ENCODE measurements at places on chromosomes 3 and 15.

- no peak for DNase-seq
Measured at GRCh38 chr3:114436182-114436581, 142.4 kb downstream of the TIGIT start.

GRCh38 chr3:71225002-71225684, 358.4 kb downstream of the FOXP1 start:
- no peak for DNase-seq

GRCh38 chr3:13294442-13295351, 125.4 kb downstream of the NUP210 start:
- no peak for DNase-seq

DNA sequence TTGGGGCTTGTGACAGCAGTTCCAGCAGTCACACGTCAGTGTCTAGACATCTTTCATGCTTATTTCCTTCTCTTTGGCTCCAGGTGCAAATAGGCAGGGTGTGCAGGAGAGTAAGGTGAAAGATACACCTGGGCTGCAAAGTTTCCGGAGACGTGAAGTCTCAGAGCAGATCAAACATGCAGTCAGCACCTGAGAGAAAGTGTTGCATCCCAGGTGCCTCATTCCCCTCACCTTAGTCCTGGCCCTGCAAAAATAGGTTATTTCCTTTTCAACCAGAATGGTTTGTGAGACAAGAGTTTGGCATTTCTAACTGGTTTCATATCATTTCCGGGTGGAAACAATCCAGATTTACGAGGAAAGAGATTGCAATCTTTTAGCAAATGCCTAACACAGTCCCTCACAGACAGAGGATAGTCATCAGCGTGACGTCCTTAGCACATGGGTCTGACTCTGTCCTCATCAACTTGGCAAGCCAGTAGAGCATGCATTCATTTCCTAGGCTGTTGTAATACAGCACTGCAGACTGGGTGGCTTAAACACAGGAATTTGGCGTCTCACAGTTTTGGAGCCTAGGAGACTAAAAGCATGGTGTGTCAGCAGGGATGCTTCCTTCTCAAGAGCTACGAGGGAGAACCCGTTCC, 58.2 kb upstream of the ARRDC4 start:
- no peak for DNase-seq

DNA sequence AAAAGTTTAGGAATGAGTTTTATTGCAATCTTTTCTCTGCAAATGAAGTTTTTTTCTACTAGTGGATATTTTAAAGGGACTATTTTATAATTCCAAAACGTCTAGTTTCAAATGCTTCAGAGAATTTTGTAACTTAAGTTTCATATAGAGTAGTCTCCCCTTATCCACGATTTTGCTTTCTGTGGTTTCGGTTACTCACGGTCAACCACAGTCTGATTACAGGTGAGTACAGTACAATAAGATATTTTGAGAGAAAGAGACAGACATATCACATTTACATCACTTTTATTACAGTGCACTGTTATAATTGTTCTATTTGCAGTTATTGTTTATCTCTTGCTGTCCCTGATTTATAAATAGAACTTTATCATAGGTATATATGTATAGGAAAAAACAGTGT, 7.4 kb upstream of the EOGT start:
- no peak for DNase-seq

GRCh38 chr3:191743283-191743682, 282.3 kb downstream of the PYDC2 start:
- DNase-seq: no peak

- no peak for DNase-seq
Measured at GRCh38 chr3:149941186-149941585, 29.5 kb downstream of the PFN2 start.

DNA sequence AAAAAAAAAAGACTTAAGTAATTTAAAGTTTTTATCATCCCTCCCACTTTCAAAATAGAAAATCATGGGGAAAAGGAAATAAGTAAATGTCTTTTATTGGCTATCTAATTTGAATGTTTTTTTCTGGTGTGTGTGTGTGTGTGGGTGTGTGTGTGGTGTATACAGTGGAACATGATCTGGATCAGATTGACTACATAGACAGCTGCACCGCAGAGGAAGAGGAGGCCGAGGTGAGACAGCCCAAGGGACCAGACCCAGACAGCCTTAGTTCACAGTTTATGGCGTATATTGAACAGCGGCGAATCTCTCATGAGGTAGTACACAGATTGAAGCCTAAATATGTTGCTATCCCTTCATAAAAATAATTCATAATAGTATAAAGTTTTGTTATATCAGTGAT, 44.5 kb downstream of the LRCH3 start:
- DNase-seq: no peak

DNA sequence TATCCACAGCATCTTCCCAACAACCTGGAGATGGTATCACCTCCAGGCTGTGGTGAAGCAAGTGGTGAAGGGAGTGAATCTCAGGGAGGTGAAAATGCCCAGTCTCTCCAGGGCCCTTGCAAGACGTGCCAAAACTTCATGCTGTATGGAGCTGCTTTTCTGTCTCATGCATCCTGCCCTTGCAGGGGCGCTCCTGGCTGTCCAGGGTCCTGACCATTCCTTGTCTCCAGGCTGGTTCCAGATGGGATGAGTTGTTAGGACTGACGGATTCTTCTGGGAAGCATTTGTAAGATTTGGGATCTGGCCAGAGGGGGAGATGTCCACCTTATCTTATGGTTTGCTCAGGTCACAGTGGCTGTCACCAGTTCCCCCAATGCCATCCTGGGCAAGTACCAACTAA, 15.8 kb downstream of the TGM4 start:
- no peak for DNase-seq

DNA sequence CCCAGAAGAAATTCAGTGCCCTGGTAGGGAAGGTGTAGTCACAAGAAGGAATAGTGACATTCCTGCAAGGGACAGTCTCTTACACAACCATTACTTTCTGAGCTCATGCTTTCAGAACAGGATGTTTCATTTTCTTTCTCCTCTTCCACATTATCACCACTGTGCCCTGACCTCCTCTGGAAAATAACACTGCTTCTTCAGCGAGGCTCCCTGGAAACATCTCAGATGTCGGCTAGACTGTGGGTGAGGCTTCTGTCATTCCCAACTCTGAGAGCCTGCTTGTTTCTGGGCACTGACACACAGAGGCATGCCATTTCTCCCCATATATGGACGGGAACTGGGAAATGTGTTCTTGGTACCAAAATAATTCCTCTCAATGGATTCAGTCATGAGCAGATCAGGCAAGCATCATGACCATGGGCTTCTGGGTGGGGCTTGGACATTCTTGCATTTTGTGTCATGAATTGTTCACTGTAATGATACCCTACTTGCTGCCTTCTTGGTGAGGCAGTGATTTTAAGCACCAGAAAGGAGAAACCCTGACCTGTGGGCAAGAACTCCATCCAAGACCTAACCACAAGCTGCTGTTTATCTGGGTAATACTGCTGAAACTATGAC, 14.3 kb upstream of the TNFAIP8L3 start:
- DNase-seq: no peak

DNA sequence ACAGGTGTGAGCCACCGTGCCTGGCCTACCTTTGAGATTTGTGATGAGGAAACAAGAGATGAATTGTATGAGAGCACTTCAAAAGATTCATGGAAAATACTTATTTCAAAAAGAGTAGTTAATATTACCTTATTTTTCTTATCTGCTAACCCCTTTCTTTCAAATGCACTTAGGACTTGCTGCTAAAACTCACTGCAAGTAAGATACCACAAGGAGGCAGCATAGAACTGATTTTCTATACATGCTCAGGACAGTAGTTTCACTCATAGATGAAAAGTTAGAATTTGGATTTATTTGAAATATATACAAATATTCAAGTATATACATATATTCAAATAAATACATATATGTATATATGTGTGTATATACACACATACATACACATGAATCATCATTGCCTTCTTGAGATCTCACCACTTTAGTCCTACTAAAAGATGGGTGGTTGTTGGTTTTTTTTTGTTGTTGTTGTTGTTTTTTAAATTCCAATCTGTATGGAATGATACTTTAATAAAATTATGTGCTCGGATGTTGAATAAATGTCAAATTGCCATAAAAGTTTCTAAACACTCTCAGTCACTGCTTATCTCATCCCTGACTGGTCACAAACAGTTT, 2.4 kb downstream of the CCNDBP1 start:
- DNase-seq: no peak

- DNase-seq: no peak
Measured at GRCh38 chr15:39102431-39102830, 478.4 kb upstream of the THBS1 start.

- no peak for DNase-seq
Measured at GRCh38 chr3:159473206-159473605, 515.4 kb upstream of the IL12A start.

DNA sequence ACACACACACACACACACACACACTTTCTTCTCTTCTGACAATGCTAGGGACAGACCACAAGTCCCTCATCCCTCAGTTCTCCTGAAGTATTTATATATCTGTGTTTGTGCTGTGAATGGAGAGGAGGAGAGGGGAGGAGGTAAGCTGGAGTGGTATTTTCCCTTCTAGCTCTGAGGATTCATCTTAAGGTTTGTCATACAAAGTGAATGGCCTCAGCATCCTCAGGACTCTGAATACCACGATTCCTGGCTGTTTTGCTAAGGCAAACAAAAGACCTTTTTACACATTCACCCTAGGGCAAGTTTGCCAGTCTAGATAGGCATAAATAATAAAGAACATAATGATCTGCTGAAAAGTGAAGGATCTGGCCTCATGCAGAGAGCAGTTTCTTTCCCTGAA, 65.7 kb upstream of the CHMP2B start:
- no peak for DNase-seq

DNA sequence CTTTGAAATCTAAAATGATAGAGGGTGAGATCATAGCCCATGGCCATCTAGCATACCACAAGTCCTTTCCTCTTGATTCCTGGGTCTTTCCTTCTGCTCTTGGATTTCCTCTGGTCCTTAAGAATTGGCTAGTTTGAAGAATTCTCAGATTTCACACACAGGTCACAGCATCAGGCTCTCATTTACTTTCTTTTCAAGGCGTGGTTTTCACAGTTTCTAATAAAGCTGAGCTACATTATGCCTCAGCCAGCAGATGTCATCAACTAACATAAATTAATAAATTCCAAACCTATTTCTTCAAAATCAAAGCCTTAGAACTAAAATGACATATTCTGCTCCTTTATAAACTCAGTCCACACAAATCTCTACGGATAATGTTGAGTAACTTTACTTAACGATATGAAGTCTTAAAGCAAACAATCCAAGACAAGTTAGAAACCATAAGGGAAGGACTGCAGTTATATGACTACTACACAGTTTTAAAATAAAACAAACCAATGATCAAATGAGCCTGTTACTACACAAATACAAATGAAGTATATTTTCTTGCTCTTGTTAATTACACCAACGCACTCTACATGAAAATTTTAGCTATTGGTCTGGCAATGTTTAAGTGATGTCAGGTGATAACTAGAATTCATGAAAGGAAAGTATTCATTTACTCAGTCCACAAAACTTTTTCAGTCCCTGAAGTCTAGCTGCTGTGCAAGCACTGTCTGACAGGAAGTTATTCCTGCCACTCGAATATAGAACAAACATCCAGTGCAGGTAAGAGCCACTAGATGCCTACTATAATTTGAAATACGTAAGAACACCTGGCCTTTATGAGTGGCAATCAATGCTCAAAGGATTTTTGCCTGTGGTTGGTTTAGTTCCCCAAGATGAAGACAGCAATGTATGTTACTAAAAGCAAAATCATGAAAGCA, 9.2 kb downstream of the CCDC14 start:
- no peak for DNase-seq

- DNase-seq: no peak
Measured at GRCh38 chr15:39661776-39662175, 80.9 kb downstream of the THBS1 start.

GRCh38 chr15:91876187-91876586, 22.7 kb downstream of the SLCO3A1 start:
- DNase-seq: no peak

GRCh38 chr15:41945731-41946130, 26.6 kb downstream of the EHD4 start:
- DNase-seq: no peak

- DNase-seq: no peak
Measured at GRCh38 chr3:139491966-139492365, 15.7 kb upstream of the RBP2 start.

DNA sequence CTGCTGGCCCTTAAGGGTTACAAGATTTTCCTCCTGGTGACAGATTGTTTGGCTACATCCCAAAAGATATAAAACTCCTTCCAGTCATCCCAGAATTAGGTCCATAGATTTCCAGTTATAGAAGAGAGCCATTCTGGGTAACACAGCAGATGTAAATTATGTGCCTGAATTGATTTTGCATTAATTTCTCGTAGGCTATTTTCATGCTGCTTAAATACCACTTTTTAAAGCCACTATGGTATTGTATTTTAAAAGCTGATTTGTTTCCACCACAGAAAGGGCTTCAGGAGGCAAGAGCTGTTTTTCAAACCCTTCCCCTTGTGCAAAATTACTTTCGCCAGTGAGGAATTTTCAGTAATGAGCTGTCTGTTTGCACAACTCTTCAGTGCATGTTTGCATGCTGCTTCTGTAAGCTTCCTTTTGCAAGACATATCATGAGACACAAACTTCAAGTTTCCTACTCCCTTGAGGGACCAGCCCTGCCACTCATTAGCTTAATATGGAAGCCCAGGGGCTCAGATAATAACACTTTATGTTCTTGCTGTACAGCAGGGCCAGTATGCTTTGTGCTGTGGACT, 105.4 kb upstream of the TNIK start:
- DNase-seq: no peak

DNA sequence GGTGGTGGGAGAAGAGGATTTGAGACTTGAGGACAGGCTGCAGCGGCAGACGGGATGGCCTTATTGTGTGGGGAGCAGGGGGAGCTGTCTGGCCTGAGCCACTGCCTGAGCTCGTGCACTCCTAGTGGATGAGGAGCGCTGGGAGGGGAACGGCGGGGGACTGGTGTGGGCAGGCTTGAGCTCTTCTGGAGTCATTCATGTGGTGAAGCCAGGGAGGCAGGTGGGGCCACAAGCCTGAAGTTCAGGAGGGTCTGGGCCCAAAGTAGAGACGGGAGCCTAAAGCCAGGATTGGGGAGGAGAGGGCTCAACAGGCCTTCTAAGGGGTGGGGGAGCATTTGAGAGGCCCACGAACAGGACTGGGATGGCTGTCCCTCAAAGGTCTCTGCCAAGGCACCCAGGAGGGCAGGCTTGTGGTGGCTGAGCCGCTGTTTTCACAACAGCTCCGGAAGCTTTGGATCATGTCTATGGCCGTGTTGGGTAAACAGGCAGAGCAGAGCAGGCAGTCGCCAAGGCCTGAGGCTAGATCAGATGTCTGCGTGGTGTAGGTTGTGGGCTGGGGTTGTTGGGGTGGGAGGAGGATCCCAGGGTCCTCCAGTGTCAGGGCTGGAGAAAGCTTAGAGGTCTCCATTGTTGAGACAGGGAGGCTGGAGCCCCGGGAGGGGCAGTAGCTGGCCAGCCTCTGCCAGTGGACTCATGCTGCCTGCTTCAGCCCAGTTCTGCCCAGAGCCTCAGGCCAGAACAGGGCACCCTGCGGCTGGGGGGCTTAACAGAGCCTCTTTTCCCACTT, 8.2 kb downstream of the PRKCD start:
- DNase-seq: no peak
